ENCODE measurements at places on chromosomes 5 and 9.
A peak's percentile ranks its signal among the peaks of the same experiment; 100 is the strongest.

- DNase-seq, result no peak
Observed at GRCh38 chr9:113664181-113664875, 200.8 kb downstream of the RGS3 start.

GRCh38 chr9:82202808-82203207 is 214.2 kb downstream of the SPATA31D1 start:
- peak; percentile 3 for DNase-seq

GRCh38 chr9:126869368-126869767 is 8.9 kb downstream of the ZBTB34 start:
- no peak for DNase-seq

GRCh38 chr9:34553511-34554021 is 30.8 kb upstream of the ENHO start:
- no peak for DNase-seq

DNA sequence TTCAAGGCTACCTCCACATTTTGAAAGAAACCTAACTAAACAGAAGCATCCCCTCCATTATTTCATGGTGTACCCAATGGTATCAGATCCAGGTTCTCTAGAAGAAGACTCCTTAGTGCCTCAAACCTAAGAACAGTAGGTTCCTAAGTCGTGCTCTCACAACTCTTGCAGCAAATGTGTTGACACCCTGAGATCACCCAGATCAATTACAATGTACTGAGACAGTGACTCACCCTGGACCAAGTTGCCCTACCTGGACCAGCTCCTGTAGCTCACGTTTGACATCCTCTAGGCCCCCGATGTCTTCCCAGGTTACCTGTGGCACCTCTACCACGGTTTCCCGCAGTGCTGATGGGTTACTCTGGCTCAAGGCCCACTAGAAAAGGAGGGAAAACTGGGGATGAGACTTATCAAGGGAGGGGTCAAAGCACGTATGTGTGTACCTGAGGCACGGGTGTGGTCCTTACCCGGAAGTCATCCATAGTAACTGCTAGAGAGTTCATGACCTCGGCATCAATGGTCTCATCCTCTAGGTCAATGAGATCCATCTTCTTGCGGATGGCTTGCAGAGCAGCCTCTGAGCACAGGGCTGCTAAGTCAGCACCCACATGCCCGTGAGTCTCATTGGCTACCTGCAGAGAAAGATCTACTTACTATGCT is 11.7 kb downstream of the VCP start:
- DNase-seq, result no peak

- DNase-seq, result no peak
Observed at GRCh38 chr5:82858151-82859025, 218.8 kb downstream of the TMEM167A start.

GRCh38 chr5:171451421-171451820 is 32.0 kb downstream of the FGF18 start:
- no peak for DNase-seq

DNA sequence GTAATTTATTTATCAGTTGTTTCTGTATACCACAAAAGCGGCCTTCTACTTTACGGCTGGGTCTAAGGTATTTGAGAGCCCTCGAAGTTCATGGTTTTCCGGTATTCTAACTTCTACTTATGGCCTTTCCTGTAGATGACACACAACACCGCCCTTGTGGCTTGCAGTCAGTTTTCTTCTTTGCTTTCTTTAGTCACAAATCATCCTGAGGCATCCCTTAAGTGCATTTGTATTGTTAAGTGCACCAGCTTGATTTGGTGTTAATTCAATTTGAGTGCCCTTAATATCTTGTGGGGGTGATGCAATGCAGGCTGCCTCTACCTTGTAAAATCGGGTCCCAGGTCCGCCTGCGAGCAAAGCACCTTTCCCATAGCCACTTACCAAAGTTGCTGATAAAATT is 511.9 kb downstream of the CCDC171 start:
- DNase-seq, result no peak

DNA sequence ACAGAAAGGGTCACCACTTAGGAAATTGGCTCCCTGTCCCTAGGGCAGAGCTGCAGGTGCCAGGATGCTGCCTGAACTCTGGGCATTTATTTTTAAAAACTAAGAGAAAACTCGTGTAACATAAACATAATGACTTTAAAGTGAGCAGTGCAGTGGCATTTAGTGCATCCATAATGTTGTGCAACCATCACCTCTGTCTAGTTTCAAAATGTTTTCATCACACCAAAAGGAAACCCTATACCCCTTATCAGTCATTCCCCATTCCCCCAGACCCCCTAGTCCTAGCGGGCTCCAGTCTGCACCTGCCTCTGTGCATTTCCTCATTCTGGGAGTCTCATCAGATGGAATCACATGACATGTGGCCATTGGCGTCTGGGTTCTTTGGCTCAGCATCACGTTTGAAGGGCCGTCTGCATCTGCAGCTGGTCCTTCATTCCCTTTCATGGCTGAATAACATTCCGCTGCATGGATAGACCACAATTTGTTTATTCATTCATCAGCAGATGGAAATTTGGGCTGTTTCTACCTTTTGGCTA is 55.8 kb downstream of the NSG2 start:
- DNase-seq, result no peak

Data from HuH-7 (cell line).